ENCODE measurements at places on chromosomes 16 and 17.

DNA sequence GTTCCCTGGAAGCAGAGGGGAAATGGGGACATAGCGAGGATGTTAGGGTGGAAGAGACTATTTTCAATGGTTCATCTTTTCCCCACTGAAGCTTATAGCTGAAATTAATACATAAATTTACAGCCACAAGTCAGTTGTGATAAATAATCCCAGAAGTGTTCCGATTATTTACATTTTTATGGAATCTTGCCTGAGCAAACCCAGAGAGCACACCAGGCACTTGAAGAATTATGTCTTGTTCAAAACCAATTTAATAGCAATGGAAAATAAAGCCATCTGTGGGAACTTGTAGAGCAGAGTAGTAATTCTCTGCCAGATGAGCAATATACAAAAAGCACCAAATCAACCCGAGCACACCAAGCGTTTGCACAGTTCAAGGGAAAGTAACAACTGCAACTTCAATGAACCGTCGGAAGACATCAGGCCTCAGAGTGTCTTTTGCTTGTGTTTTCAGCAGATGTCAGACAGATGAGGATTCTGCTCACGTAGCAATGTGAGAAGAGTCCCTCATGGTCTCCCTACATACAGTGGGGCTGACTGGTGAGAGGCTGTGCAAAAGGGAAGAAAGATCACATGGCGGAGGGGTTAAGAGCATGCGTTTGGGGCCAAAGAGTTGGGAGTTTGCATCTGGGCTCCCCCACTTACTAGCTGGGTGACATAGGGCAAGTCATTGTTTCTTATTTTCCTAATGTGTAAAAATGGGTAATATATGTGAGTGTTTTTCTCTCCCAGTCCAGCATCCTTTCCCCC, 148.7 kb upstream of the HS3ST2 start:
- DNase-seq, result no peak

DNA sequence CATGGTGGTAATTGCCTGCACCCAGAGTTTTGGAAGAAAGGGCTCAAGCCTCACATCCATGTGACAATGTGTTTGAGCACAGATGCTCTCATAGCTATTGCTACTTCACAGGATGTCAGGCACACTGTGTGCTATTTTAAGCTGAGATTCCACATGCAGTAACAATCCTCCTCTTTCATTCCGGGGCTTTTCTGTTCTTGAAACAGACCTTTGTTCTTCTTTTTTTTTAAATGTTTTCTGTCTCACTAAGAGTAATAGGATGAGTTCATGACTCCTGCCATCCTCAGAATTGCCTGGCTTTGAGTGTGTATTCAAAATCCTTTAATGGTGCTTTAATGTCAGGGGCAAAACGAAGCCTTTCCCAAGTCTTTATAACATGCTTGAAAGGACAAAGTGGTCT, 198.9 kb downstream of the ABCC12 start:
- DNase-seq, result no peak

DNA sequence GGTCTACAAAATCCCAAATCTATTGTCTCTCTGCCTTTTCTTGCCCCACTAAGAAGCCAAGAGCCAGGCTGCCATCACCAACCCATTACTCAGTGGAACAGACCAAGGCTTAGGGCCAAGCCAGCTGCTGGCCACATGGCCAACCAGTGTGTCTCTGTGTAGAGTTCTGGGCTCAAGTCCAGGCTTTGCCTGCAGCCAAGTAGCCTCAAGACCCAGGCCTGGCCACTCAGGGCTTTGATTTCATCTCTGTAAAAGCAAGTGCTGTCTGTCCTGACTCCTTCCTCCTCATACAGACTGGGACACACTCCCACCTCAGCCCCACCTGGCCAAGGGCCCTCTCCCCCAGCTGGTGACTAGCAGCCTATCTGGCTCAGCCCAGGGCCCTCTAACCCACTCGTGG, 14.6 kb downstream of the SREBF1 start:
- no peak for DNase-seq

- no peak for DNase-seq
Observed at GRCh38 chr17:10737168-10737622, 7.4 kb upstream of the TMEM220 start.

- DNase-seq, result no peak
Observed at GRCh38 chr16:83652943-83653342, 154.8 kb upstream of the HSBP1 start.

DNA sequence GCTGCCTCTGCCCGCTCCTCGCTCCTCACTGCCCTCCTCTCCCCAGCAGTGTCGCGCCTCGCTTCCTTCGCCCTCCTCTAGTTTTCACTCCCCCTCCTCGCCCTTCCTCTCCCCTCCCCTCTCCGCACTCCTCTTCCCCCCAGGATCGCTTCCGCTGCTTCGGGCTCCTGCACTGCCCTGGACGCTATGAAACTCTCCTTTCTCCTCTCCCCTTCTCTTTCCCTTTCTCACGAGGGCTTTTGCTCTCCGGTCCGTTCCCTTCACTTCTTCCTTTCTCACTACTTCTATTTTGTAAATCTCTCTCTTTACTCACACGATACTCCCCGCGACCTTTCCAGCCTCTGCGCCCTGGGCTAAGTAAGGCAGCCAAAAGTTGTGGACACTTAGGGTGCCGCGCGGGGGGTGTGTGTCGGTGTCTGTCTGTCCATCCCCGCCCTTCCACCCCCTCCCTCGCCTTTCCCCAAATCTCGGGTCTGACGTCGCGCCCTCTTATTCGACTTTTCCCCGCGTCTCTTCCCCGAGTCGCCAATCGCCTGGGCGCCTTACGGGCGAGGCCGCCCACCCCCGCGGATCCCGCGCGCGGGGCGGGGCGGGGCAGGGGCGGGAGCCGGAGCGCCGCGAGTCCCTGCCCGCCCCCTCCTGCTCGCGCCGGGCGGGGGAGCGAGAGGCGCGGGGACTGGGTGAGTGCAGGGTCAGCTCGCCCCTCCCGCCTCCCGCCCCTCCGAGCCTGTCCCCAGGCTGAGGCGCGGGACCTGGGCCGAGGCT, at the start of gene IRX3:
Gene IRX3 (minus strand): TSS at position 422 of the 765 bp plus-strand sequence. CDS start 737 bp downstream, outside the sequence.
- no peak for DNase-seq

GRCh38 chr16:58051821-58052603, 26.5 kb downstream of the MMP15 start:
- DNase-seq, result no peak
